ENCODE measurements at places on chromosomes 11 and 22.

GRCh38 chr11:7098235-7098832 lies 9.5 kb downstream of the RBMXL2 start:
- no peak for DNase-seq

- DNase-seq, result no peak
Observed at GRCh38 chr22:28095316-28096095, 176.4 kb upstream of the PITPNB start.

- no peak for DNase-seq
Observed at GRCh38 chr11:40841231-40841630, 618.2 kb downstream of the LRRC4C start.

GRCh38 chr22:43571181-43571580 lies 159.4 kb downstream of the MPPED1 start:
- DNase-seq, result no peak

DNA sequence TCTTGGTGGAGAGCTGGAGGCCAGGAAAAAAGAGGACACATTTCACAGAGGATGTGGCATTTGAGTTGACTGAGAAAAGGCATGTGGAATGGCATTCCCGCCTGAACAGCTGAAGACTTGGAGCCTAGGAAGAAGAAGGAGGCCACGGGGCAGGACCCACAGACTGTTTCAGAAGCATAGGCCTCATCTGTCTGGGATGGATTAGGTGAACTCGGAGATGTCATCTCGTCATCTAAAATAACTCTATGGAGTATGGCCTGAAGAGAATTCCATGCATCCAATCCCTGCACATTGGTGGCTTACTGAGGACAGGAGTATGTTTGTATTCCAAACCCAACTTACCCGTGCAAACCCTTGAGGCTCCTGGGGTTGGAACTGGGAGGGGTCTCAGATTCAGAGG lies 16.4 kb downstream of the SPATA19 start:
- DNase-seq, result no peak

DNA sequence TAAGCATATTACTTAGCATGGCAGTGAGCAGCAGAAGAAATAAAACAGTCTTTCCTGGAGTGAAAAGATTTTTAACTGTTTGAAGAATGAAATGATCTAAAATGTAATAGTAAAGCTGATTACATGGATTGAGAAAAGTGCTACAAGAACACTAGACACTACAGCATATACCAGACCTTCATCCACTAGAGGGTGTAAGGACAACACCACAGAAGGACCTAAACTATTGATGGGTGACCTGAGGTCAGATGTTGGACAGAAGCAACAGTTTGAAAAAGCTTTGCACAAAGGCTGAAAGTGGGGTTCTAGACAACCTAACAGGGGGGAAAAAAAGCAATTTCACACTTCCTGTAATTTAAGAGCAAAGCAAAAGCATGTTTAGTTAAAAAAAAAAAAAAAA lies 97.7 kb downstream of the RBFOX2 start:
- no peak for DNase-seq

GRCh38 chr11:68259122-68259959 lies 12.4 kb downstream of the C11orf24 start:
- no peak for DNase-seq

- no peak for DNase-seq
Observed at GRCh38 chr11:34680206-34680605, 59.3 kb downstream of the EHF start.

DNA sequence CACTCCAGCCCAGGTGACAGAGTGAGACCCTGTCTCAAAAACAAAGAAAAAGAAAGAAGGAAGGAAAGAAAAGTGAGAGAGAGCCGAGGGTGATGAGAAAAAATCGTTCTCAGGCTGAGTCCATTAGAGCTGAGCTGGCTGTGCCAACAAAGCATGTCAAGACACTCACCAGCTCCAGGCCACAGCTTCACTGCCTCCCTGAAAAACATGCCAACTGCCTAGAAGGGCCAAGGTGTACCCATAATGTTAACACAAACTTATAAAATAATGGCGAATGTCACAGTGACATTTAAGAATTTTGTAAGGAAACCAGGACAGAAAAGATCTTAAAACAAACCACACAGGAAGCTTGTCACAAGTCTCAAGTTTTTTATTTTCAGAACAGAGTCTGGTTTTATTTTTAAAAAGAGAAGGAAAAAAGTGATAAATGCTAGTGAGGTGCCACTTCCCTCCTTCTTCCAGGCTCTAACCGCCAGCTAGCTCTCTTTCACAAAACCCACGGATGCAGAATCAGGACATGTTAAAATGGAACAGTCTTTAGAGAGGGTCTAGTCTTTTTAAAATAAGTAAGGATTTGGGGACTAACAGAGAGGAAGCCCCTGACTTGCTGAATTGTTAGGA lies 5.1 kb downstream of the TMEM121B start:
- DNase-seq, result no peak

GRCh38 chr11:57453543-57454177 lies 6.7 kb upstream of the RTN4RL2 start:
- DNase-seq, result no peak

DNA sequence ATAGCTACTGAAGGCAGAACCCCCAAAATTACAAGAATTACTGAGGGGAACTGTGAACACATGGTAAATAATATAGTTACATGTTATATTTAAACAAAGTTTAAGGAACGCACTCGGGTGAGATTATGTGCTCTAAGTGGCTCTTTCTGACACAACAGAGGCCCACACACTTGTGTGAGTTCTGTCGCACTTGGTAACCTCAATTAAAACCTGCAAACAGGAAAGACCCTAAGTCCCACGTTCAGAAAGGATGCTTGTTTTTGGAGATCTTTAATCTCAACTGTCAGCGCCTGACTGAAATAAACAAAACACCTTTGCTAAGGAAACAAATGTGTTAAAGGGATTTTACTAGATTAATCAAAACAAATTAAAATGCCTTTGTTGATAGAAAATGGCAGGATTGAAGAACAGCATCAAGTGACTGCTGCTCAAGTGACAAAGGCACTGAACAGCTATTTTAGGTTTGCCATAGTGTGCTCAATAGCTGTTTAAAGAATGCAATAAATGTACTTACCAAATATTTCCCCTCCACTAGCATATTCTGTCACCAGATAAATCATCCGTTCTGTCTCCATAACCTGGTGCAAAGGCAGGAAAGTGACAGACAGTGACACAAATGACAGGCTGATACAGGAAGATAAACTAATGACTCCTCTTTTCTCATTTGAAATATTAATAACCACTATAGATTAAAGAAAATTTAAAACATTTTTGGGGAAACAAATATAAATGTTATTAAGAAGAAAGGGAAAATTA lies 116.3 kb upstream of the APOA1 start:
- no peak for DNase-seq

GRCh38 chr11:16114978-16115871 lies 241.1 kb downstream of the SOX6 start:
- DNase-seq, result no peak

DNA sequence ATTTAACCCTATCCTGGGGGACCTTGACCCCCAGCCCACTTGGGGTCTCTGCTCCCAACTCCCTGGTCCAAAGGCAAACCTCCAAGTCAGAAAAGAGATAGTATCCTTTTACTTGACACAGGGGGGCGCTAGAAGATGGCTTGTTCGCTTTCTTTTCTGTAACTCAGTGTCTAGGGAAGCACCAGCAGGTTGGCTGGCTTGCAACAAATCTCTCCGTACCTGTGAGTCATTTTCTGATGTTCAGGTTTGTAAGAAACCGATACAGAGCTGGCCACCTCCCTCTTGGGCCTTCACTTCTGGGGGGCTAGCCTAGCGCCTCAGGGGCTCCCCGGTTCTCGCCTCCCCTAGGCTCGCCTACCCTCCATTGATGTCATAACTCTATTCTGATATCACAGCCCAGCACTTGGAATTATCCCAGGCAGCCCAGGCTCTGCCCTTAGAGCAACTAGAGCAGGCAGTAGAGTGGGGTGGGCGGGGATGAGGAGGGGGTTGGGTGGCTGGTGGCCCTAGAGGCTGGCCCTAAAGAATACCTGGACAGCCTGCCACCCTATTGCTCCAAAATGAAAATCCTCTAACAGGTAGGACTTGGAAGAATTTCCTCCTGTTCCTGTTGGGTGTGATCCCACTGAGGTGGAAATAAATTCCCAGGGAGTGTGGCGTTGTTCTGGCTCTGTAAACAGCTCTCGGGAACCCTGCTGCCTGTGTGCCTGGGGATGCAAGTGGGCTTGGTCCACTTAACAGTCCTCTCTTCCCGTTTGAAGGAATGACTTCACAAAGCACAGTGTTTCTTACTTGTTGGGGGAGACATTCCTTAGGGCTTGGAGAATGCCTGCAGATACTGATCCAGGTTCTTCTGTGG lies 69.4 kb downstream of the OSBP2 start:
- DNase-seq, result no peak

DNA sequence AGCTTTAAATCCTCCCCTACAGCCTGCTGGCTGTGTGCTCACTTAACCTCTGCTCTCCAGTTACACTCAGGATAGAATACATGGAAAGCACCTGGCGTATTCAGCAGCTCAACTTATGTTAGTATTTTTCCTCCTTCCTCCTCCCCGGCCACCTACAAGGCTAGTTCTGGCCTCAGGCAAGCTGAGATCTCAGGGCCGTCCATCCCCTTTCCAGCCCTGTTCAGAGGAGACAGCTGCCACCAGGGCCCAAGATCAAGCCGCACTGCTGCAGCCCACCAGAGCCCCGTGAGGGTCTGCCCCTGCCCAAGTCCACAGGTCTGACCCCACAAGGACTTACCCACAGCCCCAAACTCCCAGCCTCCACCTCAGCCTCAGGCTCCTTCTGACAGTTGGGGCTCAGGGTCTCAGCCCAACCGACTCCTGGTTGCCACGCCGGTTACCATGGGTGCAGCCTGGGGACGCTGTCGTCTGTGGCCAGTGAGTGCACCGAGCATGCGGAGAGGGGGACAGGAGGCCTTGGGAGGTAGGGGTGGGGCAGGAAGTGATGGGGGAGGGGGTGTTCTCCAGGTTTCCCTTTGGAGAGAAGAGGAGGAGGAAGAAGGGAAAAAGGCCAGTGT lies at the start of gene C11orf16:
Gene C11orf16, minus strand, starts transcription at position 384 of the 617 bp plus-strand sequence. CDS start 639 bp downstream, outside the sequence.
- DNase-seq, result no peak

GRCh38 chr11:45933131-45933831 lies 10.8 kb downstream of the LARGE2 start:
- no peak for DNase-seq

DNA sequence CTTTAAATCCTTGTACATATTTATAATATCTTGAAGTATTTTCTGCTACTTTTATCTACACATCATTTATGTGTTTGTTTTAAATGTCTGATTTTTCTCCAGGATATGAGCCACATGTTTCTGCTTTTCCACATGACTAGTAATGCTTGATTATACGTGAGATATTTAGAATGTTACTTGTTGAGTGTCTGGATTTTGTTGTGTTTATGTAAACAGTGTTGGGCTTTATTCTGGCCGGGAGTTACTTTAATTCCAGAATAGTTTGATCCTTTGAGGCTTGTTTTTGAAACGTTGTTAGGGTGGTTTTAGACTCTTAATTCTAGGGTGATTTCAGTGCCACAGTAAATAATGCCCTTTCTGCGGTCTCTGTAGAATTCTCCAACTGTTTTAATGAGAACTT lies 252.9 kb downstream of the BLID start:
- no peak for DNase-seq

- DNase-seq, result no peak
Observed at GRCh38 chr11:47589977-47590861, 3.7 kb downstream of the FAM180B start.

GRCh38 chr11:133285359-133285758 lies 246.9 kb downstream of the OPCML start:
- no peak for DNase-seq

DNA sequence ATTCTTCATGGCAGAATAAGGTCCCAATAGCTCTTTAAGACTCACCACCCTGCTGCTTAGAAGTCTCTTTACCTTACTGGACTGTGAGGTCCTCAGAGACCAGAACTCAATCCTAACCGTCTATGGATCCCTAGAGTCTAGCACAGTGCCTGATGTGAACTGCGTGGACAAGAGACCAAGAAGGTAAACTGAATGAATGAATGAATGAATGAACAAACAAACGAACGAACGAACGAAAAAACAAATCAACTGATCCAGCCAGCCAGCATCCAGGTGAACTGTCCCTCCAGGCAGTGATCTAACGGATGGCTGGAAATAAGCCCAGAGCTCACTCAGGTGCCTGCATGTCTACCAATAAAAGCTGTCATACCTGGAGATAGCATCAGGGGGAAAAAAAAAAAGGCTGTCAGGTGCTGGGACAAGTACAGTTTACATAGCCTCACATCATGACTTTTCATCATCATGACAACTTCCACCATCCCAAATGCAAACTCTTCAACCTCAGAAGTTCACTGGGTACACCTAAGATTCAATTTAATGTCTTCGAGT lies 59.8 kb downstream of the PACSIN2 start:
- DNase-seq, result no peak

DNA sequence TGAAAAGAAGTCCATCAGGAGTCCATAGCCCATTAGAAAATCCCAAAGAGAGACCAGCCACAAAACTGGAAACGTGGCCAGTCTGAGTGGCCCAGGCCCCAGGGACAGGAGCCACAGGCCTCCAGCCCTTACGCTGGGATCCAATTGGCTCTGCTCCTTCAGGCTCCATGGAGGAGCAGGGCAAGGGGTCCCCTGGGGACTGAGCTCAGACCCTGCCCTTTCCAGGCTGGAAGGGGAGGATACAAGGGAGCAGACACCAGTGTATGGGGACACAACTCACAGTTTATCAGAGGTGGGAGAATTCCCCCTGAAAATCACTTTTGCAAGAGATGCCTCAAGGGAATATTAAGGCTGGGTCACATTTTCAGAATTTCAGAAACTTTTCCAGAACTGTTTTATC lies 227.5 kb downstream of the NTM start:
- DNase-seq, result no peak

DNA sequence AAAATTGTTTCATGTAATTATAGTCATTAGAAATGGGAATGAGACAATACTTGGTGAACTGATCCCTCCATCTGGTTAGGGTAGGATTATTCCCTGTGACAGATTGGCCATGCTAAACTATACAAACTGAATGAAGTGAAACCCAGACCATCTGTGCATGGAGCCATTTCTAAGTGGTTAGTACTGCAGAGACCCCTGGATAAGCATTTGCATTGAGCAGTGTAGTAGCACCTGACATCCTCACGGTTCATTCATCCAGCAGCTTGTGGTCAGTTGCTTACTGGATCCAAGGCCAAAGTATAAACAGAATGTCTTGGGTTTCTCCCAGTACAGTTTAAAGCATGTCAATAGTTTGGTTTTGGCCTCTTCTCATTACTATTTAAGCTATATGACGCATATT lies 93.8 kb upstream of the ARHGAP42 start:
- DNase-seq, result no peak

GRCh38 chr11:92212530-92212929 lies 12.1 kb upstream of the FAT3 start:
- DNase-seq, result no peak

DNA sequence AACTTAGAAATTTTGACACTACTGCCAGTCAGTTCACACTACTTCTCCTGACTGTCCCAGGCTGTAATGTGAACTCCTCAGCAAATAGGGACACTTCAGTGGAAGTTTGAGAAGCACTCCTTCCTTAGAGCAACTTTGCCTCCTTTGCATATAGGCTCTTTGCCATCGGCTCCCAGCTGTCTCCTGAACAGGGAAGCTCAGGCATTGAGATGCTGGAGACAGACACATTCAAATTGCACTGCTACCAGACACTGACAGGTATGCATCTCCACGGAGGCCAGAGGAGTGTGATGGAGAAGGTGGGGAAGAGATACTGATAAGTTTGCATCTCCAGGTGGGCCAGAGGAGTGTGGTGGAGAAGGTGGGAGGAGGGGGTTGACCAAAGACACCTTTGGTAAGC lies 1.4 kb downstream of the TRAPPC4 start:
- no peak for DNase-seq

GRCh38 chr11:96015906-96016565 lies 92.1 kb upstream of the MTMR2 start:
- DNase-seq, result no peak

GRCh38 chr22:46173152-46173551 lies 22.8 kb downstream of the PPARA start:
- DNase-seq, result no peak

- DNase-seq, result no peak
Observed at GRCh38 chr22:47049078-47049624, 286.7 kb downstream of the TBC1D22A start.
